HEK293T (cell line): ENCODE measurements at places on chromosomes 11 and 22.

- no peak for DNase-seq
Measured at GRCh38 chr22:35070451-35071093, 4.6 kb downstream of the ISX start.

GRCh38 chr22:45426387-45426786 is 12.9 kb downstream of the RIBC2 start:
- DNase-seq: no peak

DNA sequence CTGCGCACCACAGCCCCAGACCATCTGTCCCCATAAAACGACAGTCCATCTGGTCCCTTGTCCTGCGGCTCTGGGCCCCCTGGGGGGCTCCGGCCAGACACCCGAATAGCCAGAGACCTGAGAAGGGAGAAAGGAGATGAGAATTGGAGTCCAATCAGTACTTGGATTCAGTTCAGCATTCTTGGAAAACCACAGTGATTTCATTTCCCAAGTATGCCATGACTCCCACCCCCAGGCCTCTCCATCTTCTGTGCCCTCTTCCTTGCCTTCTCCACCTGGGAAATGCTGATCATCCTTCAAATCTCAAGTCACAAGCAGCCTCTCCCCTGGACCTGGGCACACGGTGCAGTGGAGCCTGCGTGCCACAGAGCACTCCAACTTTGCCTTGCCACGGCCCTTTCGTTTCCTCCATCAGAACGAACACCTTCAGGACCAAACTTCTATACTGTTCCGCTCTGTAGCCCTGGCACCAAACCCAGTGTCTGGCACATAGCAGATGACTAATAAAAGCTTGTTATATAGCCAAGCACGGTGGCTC is 10.9 kb upstream of the MFNG start:
- no peak for DNase-seq

- DNase-seq: no peak
Measured at GRCh38 chr11:124830749-124831148, 30.5 kb upstream of the MSANTD2 start.

GRCh38 chr11:38448284-38448683 is 1850.2 kb upstream of the RAG2 start:
- no peak for DNase-seq
